ENCODE measurements at places on chromosomes 1 and 21.

DNA sequence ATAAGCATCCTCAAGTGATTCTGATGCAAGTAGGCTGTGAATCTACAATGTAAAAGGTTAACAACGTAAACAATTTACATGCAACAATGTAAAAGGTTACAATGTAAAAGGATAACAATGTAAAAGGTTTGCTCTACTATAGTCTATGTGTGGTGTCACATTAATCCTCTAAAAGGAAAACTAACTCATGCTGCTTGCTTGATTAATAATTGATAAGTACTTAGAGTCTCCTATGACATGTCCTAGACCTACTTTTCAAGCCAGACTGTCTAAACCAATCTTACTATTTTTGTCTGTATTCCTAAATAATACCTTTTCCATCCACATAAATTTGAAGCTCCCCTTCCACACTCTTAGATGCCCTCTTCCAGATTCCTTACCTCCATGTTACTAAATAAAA, 606.8 kb downstream of the LTN1 start:
- no peak for DNase-seq

DNA sequence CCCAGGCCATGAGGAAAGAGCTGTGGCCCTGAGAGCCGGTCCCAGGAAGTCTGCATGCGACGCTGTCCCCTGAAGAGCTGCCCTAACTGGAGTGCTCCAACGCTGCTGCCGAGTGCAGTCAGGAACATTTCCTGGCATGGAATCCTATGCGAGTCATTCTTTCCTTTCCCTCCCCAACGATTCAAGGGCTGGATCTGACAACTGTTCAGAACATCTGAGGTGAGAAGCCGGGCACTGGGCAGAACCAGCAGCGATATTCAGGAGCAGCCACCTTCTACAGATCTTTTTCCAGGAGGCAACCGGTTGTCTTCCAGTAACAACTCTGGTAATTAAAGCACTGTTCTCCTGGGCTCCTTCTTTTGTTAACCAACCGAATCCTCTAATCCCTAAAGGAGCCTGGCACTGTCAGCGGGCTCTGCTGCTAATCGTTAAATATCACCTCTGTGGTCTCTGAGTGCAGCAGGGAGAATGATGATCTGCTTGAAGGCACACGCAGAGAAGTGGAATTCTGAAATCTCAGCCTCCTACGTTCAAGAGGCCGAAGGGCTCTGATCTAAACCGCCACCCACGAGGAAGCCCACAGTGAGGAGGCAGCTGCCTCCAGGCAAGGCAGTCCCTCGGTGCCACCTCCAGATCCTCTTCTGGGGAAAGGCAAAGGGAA, 55.8 kb downstream of the SLC45A1 start:
- no peak for DNase-seq

DNA sequence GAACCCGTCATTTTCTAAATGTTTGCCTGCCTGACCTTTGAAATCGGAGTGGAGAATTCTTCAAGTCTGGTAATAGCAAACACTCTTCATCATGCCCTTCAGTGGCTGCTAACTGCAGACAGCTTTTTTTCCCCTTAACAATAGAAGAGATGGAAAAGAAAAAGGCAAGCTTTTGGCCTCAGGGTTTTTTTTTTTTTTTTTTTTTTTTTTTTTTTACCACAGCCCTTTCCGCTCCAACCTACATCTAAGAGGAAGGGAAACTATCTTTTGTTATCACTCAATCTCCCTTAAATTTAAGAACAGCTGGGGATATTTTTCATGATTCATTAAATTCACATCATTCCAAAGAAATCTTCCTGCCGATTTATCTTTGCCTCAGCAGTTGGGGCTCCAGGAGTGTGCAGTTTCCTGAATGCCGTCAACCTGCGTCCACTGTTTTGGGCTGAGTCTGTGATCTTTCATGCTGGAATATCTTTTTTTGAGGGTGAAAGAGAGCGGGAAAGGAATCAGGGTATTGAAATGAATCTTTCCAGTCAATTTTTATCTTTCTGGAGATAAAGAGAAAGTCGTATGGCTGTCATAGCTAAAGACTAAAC, 144.5 kb upstream of the SMYD2 start:
- DNase-seq: no peak

DNA sequence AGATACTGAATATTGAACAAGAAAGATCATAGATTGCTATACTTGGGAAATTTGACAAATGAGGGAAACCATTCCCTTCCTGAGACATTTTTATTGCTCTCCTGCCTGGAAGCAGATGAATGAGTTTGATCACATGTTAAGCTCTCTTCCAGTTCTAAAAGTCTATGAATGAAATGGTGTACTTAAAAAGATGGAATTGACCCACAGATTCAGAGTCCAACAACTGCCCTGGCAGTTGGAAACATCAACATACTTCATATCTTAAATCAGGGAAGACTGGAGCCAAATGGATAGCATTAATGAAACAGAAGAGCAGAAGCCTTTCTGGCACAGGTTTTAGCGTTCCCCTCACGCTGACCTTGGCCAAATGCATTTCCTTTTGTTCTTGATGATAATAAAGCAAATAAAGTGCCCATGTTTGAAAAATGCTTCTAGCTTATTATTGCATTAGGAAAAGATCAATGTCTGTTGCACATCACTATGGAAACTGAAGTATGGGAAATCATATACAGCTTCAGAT, 142.6 kb downstream of the ESRRG start:
- no peak for DNase-seq

DNA sequence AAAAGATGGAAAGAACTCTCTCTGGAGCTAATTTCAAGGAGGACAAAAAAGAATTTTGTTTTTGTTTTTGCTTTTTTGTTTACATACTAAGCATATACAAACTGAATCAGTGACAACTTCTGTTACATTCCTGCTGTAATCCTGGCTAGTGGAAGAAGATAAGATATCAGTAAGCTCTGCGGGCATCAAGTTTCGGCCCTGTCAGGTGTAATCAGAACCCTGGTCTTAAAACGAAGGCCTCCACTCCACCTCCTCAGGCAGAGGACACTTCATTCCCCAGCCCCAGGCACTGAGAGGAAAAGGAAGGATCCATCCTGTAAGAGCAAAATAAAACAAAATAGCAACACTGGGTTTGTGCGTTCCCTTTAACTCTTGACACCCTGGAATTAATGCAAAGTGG, 88.9 kb upstream of the ARHGAP29 start:
- no peak for DNase-seq

DNA sequence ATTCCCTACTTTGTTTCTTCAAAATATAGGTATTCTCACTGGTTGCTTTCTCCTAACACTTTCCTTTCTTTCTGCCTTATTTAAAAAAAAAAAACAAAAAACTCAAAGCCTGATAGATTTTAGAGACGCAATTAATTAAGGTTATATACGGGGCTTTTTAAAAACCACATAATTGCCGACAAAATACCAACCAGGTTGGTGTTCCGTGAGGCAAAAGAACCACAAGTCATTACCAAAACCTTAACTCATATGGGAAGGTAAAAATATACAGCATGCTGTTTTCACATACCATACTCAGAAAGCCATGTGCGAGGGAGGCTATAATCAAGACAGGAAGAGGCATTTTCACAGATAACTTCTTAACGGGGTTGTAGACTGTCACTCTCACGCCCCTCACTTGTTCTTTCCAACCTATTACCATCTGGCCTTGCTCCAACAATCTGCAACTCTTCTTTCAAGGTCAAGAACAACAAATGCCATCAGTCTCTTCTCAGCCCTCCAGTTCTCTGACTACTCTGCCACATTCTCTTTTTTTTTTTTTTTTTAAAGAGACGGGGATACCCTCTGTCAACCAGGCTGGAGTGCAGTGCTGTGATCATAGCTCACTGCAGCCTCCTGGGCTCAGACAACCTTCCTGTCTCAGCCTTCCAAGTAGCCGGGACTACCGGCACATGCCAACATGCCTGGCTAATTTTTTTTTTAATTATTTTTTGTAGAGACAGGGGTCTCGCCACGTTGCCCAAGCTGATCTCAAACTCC, 102.6 kb downstream of the APP start:
- no peak for DNase-seq

- no peak for DNase-seq
Measured at GRCh38 chr1:17330856-17331255, 22.9 kb downstream of the PADI4 start.

DNA sequence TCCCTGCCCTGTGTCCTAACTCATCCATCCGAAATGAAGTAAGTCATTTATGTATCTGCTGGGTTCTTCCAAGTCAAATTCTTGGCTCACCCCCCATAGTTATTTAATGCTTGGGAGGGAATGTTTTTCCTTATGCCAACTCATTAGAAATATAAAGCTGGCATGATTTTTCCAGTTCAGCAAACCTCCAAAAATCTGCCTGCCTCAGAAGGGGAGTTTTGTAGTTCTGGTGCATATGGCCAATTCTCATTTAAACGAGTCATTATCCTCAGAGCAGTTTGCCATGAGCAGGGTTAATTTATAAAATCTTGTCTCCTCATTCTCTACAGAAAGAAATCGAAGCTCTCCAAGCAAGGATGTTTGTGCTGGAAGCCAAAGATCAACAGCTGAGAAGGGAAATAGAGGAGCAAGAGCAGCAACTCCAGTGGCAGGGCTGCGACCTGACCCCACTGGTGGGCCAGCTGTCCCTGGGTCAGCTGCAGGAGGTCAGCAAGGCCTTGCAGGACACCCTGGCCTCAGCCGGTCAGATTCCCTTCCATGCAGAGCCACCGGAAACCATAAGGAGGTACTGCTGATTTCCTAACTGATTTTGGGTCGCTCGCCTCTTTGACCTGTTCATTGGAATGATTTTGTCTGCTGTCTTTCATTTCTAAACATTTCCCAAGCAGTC, 144.1 kb downstream of the DISC1 start:
- DNase-seq: no peak

GRCh38 chr1:28078680-28079626, 9.5 kb downstream of the EYA3 start:
- no peak for DNase-seq

GRCh38 chr1:31798433-31799195, 17.2 kb downstream of the SPOCD1 start:
- DNase-seq: no peak

GRCh38 chr1:48841966-48842365, 65.3 kb upstream of the BEND5 start:
- DNase-seq: no peak

- no peak for DNase-seq
Measured at GRCh38 chr1:4084896-4085295, 184.8 kb upstream of the C1orf174 start.

GRCh38 chr1:198496216-198497143, 44.0 kb downstream of the ATP6V1G3 start:
- DNase-seq: no peak

DNA sequence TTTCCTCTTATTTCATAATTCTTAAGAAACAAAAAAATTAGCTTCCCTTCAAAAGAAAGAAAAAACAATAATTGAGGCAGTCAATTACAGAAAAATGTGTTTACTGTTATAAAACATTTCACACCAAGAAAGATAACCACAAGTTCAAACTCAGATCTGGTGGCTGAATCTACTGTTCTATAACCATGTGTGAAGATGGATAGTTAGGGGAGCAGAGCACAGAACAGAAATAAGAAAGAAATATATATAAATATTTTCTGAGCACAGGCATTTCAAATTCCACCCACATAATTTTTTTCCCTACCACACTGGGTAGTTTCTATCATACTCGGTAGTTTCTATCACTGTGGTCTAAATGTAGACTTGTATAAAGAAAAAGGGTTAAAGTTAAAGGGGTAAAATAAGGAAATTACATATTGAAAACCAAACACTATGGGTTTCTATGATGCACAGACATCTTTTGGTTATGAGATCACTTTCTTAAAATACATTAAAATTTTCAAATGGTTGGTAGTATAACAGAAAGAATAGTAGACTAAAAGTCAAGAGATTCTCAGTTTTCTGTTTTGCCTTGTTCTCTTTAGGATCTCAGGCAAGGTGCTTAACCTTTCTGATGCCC, 10.8 kb downstream of the LYST start:
- DNase-seq: no peak

DNA sequence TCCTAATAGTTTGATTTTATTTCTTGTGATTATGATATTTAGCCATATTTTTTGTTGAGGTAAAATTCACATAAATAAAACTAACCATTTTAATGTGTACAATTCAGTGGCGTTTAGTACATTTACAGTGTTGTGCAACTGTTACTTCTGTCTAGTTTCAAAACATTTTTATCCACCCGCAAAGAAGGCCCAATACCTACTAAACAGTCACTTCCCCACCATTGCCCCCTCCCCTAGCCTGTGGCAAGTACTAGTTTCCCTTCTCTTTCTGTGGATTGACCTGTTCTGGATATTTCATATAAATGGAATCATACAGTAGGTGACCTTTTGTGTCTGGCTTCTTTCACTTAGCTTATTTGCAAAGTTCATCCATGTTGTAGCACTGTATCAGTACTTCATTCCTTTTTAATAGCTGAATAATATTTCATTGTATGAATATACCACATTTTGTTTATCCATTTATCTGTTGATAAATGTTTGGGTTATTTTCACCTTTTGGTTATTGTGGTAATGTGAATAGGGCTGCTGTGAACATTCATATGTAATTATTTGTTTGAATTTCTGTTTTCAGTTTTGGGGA, 4.1 kb downstream of the FLVCR1 start:
- no peak for DNase-seq

DNA sequence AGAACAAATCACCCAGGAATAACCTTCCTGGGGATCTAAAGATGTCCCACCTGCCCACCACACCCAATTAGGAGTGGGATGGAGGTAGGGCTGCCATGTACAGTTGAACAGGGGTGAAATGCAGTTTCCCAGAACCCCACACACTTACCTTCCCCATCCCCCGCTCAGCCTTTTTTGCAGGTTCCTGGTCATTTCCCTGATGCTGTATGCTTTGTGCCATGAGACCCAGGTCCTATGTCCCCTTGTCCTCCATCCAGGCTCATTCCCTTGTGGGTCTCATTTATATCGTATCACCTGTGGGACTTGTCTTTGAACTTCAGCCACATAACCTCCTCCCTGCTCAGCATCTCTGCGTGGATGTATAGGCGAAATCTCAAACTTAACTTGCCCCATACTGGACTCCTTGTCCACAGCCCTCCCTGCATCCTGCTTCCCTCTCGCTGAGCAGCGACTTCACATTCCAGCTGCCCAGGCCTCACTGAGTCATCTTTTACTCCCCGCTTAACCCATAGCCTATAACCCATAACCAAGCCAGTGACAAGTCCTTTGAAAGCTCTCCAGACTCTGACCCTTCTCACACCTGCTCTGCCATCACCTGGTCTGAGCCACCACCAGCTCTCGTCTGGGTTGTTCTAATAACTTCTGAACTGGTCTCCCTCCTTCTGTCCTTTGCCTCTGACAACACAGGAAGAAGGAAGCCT, 4.7 kb downstream of the LDLRAD2 start:
- DNase-seq: no peak
